Epithelial cell of proximal tubule (primary cell): ENCODE measurements at places on chromosomes 3 and 15. TPM values are rescaled to one million over a fixed set of nuclear protein-coding genes. Genes with fewer than 3 reads are reported as not detected.

GRCh38 chr3:42652251-42652610 lies 1.3 kb upstream of the ZBTB47 start:
- no peak for DNase-seq

DNA sequence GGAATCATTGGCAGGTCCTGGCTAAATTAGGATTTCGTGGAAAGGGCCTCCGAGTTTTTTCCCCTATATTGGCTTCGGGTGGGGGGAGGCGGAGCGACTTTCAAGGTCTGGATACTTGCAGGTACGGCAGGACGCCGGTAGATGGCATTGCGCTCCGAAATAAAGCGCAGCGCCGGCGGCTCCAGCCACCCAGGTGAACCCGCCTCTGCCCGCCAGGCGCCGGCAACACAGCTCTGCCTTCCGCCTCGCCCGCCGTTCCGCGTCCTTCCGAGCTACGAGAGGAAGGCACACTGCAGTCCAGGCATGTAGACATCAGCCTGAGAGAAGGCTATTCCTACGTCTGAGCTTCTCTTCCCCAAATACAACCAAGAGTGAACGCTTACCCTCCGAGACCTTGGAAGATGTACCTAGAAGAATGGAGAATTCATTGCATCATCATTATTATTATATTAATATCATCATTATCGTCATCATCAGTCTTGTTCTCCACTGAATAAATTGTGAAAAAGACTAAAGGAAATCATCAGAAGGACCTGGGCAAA lies 514.1 kb downstream of the MECOM start:
- no peak for DNase-seq

- no peak for DNase-seq
These were observed 42.3 kb downstream of the NR1D2 start for GRCh38 chr3:23987356-23987755.

DNA sequence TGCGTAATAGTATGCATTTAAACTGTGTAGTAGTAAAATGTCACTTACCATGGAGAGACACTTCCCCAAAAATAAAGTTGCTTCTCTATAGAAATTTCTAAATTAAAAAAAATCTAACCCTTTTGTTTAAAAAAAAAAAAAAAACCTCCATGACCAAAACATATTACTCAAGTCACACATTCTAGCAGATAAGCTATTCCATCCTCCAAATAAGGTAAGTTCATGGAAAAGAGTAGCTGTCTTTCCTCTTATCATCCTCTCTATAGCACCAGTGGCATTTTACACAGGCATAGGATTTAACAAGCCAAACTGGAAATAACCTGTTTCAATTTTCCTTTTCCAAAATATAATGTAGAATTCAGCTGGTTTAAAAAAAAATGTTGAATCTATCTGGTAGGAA lies 57.4 kb downstream of the LRRFIP2 start:
- DNase-seq = no peak

Gene FSTL1
- total RNA-seq = 179 and 235 TPM in 2 replicates

Gene PIGZ
- 0.36 and 0.63 TPM in 2 replicates for total RNA-seq

- no peak for DNase-seq
These were observed 448.0 kb downstream of the FOXP1 start for GRCh38 chr3:71135373-71136088.

- no peak for DNase-seq
These were observed 102.7 kb upstream of the AGBL1 start for GRCh38 chr15:85976986-85977385.

Gene NR2E3
- total RNA-seq = not detected in 2 replicates

Gene CTDSPL
- 25.5 and 26.7 TPM in 2 replicates for total RNA-seq

DNA sequence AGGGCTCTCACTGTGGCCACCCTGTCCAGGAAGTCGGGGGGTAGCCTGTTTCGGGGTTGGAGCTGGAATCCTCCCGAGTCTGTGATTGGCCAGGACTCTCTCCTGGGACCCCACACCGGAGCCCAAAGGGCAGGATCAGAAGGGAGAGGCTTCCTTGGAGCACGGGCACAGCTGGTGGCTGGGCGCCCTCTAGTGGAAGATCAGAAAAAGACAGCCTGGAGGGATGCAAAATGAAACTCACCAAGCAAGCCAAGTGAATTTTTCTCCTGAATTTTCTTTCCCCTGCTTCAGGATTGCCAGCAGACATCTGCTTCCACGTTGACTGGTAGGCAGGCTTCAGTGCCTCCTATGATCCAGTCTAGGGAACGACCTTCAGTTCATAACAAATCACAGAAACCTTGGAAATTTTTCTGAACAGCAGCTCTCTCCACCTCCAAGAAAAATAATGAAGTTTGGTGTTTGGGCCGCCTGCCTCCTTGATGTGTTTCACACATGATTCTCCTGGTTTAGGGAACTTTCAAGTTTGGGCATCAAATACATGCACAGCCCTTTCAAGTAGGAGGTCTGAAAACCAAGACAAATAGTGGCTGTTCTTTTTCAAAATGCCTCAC lies 224.6 kb downstream of the VPS13C start:
- DNase-seq = no peak

Gene CNTN3
- 0.46 and 2.9 TPM in 2 replicates for total RNA-seq

- DNase-seq = no peak
These were observed 214.5 kb downstream of the SNRPN start for GRCh38 chr15:25169318-25169717.

Gene TBC1D2B
- 15.0 and 21.3 TPM in 2 replicates for total RNA-seq

- DNase-seq = no peak
These were observed 38.3 kb downstream of the CALML4 start for GRCh38 chr15:68166847-68167246.

- DNase-seq = no peak
These were observed 293.9 kb upstream of the RBMS3 start for GRCh38 chr3:28986922-28987321.

Gene CIDEC
- not detected in 2 replicates for total RNA-seq

GRCh38 chr3:3027976-3028567 lies 82.1 kb downstream of the IL5RA start:
- DNase-seq = no peak

Gene HCN4
- 0.14 and 0.17 TPM in 2 replicates for total RNA-seq
